ENCODE measurements at places on chromosomes 2 and 18. TPM values are rescaled to one million over a fixed set of nuclear protein-coding genes. Genes with fewer than 3 reads are reported as not detected.

Gene TEKT4
- total RNA-seq = not detected

Gene CFAP65
- not detected for total RNA-seq

Gene LYG1
- total RNA-seq = not detected

Gene SERPINB10
- total RNA-seq = 3.4 TPM

Gene EHD3
- 4.4 TPM for total RNA-seq

Gene TSPYL6
- not detected for total RNA-seq

Gene SERPINB3
- not detected for total RNA-seq

Gene GKN2
- not detected for total RNA-seq

Gene FMNL2
- total RNA-seq = 28.1 TPM

Gene PLGLB2
- total RNA-seq = not detected

Gene ITGA6
- total RNA-seq = 248 TPM

Gene PRKAG3
- not detected for total RNA-seq

Gene DOCK10
- 6.3 TPM for total RNA-seq

Gene NETO1
- not detected for total RNA-seq

Gene CD207
- not detected for total RNA-seq

Gene KRCC1
- total RNA-seq = 14.3 TPM

Gene ALPG
- total RNA-seq = 0.07 TPM

Gene VWA3B
- total RNA-seq = not detected

Gene GALNT13
- total RNA-seq = not detected

Gene ANKRD30B
- not detected for total RNA-seq

Gene RPL31
- 1,073 TPM for total RNA-seq
